Suprapubic skin (tissue), 4 donors: ENCODE measurements at places on chromosomes 5 and 9. TPM values are rescaled to one million over a fixed set of nuclear protein-coding genes. Genes with fewer than 3 reads are reported as not detected.

GRCh38 chr5:130166839-130167490, 262.7 kb downstream of the CHSY3 start:
- DNase-seq: no peak

- no peak for DNase-seq
These were observed 143.4 kb downstream of the CDH12 start for GRCh38 chr5:22709743-22710142.

DNA sequence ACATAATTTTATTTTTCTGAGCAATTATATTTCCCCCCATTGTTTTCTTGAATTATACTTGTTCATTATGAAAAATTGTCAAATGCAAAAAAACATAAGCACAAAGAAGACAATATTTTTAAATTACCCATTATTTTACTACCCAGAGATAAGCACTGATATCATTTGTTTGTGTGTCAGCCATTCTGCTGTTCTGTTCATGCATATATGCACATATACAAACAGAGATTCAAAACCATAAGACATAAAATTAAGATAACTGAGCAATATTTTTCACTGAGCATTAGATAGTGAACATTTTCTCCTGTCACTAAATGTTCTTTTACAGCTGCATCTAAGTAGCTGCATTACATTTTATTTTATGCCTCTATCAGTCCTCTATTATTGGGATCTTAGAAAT, 35.6 kb downstream of the PAM start:
- DNase-seq: no peak

GRCh38 chr9:100856238-100856637, 172.3 kb upstream of the PLPPR1 start:
- DNase-seq: no peak

DNA sequence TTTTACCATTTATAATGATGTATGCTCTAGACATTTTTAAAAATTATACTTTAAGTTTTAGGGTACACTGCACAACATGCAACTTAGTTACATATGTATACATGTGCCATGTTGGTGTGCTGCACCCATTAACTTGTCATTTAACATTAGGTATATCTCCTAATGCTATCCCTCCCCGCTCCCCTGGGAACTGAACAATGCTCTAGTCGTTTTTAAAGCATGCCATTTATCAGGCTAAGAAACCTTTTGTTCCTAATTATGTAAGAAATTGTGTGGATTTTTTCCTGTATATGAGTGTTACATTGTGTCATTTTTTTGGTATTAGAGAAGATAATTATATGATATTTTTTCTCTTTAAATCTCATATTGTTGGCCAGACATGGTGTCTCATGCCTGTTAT, 72.8 kb upstream of the SGCD start:
- no peak for DNase-seq

The TLN1 gene
- 126 TPM for total RNA-seq

The CEP120 gene
- total RNA-seq: 7.9 TPM

DNA sequence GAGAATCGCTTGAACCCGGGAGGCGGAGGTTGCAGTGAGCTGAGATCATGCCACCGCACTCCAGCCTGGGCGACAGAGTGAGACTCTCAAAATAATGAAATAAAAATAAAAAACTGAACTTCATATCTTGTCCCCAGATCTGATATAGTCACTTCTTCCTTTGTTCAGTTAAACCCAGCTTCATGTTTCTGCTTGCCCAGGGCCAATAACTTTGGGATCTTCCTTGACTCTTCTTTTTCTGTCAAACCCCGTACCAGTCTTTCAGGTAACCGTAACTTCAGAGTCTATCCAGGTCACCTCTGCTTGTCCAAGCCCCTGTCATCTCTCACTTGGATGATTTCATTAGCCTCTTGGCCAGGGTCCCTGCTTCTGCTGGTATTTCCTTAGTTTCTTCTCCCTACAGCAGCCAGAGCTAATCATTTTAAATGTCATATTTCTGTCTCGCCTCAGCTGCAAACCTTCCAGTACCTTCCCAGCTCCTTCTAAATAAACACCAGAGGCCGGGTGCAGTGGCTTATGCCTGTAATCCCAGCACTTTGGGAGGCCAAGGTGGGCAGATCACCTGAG, 19.7 kb upstream of the ABL1 start:
- no peak for DNase-seq

The PCAT7 gene
- total RNA-seq: 0.87 TPM

The SMIM27 gene
- total RNA-seq: 8.1 TPM

DNA sequence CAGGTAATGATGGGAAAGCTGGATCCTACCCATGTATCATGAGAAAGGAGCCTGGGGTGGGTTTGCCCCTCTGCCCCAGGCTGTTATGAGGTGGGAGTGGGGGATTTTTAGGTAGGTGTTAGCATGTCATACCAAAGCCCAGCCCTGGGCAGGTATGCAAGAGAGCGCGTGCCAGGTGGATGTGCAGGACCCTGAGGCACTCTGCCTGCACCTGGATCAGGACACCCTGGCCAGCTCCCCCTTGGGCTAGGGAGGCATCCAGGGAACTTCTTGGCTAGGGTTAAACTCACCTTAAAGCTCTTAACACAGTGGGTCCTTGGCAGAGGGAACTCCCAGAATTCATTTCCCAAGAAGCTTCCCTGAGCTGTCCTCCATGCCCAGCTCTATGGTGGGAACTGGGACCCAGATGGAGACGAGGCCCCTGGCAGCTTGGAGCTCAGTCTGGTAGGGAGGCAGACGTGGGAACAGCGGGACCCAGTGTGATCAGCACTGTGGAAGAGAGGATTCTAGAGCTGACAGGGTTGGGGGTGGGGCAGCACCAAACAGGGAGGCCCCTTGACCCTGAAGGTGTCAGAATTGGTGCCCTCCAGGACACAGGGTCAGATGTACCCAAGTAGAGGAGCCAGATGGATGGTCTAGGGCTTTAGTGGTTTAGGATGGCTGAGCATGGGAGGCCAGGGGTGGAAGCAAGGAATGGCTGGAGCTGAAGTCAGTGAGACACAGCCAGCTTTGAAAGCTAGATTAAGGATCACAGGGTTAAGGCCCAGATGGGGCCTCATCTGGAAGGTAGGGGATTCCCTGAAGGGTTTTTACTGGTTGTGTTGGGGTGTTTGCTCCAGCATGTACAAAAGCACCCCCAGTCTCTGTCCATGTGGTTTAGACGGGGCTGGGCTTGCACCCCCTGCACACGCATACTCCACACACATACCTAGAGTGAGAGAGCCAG, 2.2 kb upstream of the PRR7 start:
- no peak for DNase-seq

DNA sequence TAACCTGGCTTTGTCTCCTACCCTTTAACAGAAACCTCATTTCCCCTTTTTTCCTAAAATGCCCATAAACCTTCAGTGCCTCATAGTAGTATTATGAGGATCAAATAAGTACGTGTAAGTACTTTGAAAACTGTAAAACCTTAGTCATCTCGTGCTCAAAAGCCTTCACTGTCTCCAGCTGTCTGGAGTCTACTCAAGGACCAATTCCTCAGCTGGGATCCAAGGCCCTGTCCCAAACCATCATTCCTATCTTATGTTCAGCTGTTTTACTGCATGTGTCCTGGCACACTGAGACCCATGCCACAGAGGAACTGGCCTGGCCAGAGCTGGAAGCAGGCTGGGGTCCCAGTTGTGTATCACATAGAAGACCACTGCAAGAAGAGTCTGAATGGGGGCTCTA, 15.9 kb downstream of the ADAMTSL1 start:
- no peak for DNase-seq

- no peak for DNase-seq
These were observed 32.8 kb upstream of the PIP5K1B start for GRCh38 chr9:68672215-68672614.

GRCh38 chr9:112551641-112552040, 65.0 kb downstream of the KIAA1958 start:
- no peak for DNase-seq

The BARX1 gene
- not detected for total RNA-seq

The ENTREP1 gene
- 49.2 TPM for total RNA-seq

The FAT2 gene
- total RNA-seq: 205 TPM

DNA sequence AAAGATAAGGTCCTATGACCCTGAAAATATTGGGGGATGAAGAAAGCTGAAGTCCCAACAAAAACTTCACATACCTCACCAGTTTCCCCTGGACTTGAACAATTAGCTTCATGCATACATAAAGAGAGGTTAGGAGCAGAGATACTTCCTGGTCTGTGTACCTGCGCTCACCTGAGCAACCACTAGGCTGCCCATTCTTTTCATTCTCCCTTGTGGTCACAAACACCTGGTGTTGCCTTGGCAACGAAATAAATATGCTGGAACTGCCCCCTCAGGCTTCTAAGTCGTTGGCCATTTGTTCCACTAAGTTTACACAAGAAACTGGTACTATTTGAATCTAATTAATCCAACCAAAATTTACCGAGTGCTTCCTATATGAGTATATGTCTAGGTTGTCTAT, 18.1 kb downstream of the OTP start:
- DNase-seq: no peak

DNA sequence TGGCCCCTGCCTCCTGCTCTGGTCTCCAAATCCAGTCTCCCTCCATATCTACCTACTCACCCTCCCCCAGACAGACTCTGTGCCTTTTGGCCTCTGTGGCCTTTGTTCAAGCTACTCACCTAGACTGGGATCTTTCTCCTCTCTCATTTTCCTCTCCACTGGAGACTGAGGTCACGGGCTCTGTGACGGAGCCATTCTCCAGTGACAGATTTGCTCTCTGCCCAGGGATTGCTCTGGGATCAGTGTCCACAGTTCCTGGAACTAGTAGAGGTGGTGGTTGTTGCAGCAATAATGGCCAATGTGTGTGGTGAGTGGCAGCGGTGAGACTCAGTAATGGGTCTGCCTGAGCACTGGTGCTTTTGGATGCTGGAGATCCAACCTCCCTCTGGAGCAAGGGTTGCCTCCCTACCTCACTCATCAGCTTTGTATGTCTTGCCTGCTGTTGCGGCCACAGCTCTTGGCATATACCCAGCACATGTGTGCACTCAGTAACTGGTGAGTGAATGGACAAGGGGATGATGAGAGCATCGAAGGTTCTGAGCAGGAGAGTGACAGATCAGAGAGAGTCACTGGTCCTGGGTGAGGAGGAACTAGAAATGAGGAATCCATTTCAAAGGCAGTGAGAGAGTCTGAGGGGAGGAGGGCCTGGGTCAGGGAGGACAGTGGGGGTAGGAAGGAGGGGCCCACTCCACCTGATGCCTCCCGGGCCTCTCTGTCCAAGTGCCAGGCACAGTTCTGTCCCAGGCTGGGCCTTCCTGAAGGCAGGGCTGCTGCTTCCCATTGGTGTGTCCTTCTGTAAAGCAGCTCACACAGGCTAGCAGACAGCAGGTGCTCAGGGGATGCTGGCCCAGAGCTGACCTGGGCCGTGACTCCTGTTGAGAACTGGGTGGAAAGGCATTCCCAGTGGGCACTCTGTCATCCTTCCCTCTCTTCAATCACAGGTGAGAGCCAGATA, 96.5 kb upstream of the PITX1 start:
- DNase-seq: no peak

DNA sequence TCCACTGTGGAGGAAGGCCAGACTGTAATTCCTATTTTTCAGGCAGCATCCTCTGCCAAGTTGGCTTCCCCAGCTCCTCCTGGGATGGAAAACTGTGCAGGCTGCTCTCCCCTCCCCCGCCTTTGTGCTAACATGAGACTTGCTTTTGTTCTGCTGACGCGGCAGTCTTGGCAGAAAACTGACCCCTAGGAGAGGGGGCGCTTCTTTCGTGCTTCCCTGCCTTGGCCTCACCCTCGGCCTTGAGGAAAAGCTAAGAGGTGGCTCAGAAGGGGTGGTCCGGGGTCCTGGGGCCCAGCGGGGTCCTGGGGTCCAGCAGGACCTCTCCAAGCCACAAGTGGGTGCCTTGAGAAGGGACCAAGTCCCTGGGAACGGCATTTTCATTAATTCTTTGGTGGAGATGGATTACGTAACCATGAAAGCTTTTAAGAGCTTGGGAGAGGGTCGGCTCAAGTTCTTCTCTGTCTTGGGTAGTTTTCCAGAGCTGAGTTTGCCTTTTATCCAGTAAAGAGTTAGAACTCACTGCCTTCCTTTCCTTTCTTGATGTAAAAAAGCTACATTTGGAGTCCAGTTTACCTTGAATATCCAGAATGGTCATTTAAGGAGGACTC, 51.0 kb downstream of the SH3PXD2B start:
- DNase-seq: no peak

- DNase-seq: no peak
These were observed 319.2 kb upstream of the MPDZ start for GRCh38 chr9:13598738-13599137.

DNA sequence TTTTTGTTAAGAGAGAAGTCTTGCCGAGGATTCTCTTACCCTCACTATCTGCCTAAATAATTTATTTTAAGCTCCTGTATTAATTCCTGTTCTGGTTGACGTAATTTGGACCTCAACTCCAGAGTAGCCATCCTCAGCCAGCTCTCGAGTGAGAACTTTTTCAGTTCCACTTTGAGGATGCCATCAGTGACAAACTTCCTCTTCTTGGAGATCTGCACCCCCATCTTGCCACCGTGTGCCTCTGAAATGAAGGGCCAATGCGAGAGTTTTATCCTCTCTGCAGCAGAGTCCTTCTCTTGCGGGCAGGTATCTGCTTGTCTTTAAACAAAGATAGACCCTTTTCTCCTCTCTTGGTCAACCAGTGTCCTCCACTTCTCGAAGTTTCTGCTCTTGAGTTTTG, 19.5 kb upstream of the TMEM174 start:
- DNase-seq: no peak

DNA sequence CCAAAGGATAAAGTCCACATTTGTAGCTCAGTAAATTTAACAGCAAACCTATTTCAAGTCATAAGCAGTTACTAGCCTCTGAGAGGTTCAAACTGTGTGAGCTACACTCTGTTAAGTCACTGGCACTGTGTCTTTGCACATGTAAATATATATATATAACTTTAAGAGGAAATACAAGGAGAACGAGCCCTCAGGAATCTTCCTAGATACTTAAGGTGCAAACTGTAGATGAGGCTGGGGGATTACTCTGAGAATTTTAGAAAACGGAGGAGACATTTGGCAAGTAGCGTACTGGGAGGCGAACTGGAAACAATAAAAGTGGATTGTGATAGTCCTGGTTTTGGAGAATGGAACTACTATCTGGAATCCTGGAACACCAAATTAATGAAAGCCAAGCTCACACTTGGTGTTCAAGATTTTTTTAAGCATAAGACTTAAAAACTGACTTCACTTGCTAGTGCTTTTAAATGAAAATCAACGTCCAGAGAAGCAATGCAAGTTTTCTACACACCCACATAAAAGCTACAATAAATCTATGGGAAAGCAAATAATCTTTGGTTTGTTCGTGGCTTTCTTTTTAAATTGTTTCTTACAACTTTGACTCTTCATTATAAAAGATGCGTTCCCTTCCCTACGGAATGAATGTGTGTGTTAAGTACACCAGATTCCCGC, 1057.0 kb upstream of the DMAC1 start:
- DNase-seq: no peak

The PCDHB14 gene
- 6.2 TPM for total RNA-seq

DNA sequence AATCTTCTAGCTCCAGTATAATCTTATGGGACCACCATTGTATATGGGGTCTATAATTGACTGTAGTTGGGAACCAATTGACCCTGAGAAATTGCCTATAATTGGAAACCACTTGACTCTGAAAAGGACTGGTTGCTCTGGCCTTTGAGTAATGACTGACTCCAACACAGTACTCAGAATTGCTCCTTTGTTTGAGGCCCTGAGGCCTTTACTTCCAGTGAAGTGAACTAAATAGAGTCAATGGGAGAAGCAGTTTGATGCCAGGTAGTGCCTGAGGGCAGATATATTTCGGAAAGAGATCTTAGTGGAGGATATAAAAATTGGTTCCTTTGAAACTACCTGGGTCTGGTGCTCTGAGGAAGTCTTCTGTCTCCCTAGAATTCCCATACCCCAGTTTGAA, 16.0 kb upstream of the TMEM171 start:
- no peak for DNase-seq

- no peak for DNase-seq
These were observed 67.0 kb upstream of the DPYSL3 start for GRCh38 chr5:147576646-147577535.

GRCh38 chr5:151598984-151599383, 7.9 kb upstream of the FAT2 start:
- no peak for DNase-seq

The ANKRA2 gene
- 57.9 TPM for total RNA-seq
